ENCODE measurements at places on chromosomes 12 and 14.

DNA sequence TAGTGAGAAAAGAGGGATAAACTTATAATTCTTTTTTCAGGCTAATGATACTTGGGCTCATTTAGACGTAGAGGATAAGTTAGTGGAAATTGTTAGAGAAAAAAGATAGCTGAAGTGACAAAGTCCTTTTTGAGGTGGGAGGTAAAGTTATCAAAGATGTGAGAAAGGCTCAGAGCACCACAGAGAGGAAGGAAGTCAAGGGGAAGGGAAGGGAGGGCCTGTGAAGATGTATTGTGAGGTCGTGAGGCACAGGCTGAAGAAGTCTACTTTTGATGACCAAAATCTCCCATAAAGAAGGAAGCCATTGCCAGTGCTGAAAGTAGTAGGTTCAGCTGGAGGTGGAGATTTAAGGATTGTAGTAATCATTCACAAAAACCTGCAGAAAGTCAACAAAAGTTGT, 19.4 kb upstream of the PTGDR start:
- DNase-seq, result peak; percentile 28

GRCh38 chr12:15918066-15918465, 6.9 kb downstream of the DERA start:
- no peak for DNase-seq

DNA sequence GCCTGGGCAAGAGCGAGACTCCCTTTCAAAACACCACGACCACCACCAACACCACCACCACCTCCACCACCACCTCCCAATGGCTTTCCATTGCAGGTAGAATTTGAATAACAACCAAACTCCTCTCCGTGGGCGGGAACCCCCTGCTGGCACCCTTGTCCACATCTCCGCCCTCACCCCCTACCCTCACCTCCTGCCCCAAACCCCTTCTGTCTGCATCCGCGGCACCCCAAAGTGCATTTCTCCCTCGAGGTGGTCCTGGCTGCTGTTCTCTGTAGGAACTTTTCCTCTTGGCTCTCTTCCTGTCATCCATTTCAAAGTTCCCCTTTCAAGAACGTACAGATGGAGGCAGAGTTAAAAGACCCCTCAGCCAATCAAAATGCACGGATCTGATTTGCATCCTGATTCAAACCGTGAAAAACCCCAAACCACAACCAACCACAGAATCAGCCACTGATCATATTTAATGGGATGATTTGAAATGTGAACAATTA, 3.8 kb downstream of the SDSL start:
- DNase-seq, result no peak

- DNase-seq, result peak; percentile 87
These were observed 2.3 kb downstream of the SLC48A1 start for GRCh38 chr12:47775100-47775911.

DNA sequence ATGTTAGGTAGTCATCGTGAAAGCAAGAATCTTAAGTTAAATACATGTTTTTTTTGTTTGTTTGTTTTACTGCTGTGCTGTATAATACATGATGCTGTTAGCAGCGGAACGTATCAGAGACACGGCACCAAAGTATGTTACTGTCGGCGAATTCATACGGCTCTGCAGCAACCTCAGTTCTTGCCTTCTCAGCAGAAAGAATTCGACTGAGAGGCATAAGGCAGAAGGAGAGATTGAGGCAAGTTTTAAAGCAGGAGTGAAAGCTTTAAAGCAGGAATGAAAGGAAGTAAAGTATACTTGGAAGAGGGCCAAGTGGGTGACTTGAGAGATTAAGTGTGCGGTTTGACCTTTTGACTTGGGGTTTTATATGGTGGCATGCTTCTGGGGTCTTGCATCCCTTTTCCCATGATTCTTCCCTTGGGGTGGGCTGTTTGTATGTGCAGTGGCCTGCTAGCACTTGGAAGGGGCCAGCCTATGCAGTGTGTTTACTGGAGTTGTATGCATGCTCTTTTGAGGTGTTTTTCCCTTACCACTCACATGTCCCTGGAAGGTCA, 23.7 kb downstream of the LEMD3 start:
- no peak for DNase-seq

DNA sequence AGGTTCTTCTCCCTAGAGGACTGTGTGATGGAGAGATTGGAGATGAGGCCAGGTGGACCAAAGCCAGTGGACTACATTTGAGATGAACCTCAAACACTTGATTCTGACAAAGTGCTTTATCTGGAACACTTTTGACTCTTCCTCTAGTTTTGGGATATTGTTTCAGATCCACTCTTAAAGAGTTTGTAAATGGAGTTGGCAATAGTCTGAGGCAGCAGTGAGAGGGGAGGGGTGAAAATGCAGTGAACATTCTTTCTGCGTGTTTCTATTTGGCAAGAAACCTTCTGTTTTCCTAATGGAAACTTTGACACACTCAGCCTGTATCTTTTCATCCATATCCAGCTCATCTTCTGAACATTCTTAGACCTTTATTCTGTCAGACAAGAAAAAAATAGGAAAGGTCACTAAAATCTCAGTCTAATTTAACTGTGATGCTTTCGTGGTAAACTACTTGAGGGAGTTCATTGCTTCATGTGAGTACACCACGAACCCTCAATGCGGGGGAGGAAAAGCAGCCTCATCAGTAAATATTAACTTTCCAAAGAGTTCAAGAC, 57.4 kb upstream of the KCNJ8 start:
- no peak for DNase-seq
